BE2C (cell line): ENCODE measurements at places on chromosomes 4 and X.

DNA sequence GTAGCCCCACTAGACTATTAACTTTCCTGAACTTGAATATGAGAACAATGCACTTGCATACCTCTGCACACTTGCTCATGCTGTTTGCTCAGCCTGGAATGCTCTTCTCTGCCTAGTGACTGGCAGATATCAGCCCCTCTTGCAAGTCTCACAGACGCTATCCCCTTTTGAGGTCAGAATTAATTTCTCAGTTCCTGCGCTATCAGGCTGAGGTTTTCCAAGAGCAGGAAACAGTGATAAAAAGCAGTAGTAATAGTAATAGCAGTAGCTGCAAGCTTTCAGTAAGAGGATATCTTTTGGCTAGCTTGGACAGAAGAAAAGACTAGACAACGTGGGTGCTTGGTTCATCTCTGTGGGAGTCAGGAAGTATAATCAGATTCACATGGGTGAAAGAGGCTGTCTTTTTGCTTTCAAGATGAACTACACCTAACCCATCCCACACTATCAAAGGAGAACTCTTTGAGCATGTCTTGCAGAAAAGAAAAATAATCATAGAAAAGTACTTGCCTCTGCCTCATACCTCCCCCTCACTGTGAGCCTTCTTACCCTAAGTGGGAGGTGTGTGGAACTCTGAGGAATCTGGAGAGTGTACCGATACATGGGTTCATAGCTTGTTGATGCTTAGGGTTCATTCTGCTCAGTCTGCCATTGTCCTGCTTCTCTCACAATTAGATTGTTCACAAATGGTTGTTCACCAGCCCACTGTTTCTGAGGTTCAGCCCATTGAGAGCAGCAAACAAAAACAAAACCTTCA lies 11.3 kb upstream of the DRP2 start:
- no peak for DNase-seq

DNA sequence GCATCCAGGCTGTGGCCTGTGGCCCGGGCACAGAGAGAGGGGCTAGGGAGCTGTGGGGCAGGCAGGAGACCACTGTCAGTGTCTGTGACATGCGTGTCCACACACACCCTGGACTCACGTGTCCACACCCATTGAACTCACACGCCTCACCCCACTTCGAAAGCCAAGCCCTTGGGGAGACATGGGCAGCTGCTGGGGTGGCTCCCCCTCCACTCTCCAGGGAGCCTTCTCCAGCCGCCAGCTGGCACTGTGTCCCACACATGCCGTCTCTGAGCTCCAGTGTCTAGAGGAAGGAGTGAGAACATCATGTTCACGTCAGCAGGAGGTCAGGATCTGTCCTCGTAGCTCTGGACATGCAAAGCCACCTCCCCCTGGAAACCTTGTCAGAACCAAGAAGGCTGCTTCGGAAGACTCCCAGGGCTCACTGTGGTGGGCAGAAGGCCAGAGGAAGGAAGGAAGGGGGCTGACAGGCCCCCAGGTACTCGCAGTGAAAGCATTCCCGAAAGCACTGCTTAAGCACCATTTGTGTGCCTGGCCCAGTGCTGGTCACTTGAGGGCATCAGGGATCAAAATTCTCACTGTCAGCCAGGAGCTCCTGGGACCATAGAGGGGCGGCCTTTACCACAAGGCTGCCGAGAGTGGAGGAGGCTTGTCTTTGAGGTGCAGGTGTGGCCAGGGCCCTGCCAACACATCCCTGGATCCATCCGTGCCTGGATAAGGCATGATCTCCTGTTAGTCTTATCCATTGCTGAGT lies 61.4 kb downstream of the HTRA3 start:
- DNase-seq, result peak; percentile 3

- DNase-seq, result peak; percentile 3
These were observed 114.3 kb upstream of the TEX13C start for GRCh38 chrX:125205133-125205917.

DNA sequence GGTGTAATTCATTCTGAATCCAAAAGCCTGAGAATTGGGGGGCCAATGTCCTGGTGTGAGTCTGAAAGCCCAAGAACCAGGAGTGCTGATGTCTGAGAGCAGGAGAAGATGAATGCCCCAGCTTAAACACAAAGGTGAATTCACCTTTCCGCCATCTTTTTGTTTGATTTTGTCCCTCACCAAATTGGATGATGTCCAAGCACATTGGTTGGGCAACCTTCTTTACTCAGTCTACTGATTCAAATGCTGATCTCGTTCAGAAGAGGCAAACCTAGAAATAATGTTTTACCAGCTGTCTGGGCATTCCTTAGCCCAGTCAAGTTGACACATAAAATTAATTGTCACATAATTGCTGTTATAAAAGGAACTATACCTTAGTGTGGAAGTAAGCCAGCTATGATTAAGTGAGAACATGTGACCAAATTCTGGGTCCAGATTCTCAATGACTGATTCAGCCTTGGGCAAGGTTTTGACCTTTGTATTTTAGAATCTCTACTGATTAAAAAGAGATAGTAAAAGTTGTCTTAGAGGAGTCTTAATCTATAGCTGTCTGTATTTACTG lies 34.5 kb upstream of the SLC4A4 start:
- no peak for DNase-seq

GRCh38 chr4:150384249-150384648 lies 197.7 kb upstream of the MAB21L2 start:
- no peak for DNase-seq

DNA sequence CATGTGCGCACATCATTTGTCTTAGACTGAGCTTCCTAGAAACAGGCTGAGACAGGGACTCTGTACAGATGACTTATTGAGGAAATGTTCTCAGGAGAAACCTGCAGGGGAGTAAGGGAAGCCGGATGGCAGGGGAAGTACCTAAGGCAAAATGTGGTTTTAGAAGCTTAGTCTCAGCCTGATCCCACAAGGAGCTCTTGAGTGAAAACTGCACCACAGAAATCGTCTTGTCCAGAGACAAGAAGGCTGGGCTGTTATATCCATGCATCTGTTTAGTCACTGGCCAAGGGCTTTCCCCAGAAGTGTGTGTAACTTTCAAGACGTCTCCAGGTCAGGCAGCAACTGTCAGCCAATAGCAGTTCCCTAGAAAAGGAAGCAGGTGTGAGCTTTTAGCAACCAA lies 86.0 kb downstream of the FUNDC1 start:
- DNase-seq, result no peak

GRCh38 chr4:154877110-154877760 lies 96.2 kb downstream of the RBM46 start:
- DNase-seq, result peak; percentile 70

GRCh38 chr4:168811786-168812651 lies 198.0 kb downstream of the CBR4 start:
- no peak for DNase-seq

- no peak for DNase-seq
These were observed 94.9 kb downstream of the EMCN start for GRCh38 chr4:100422894-100423293.

DNA sequence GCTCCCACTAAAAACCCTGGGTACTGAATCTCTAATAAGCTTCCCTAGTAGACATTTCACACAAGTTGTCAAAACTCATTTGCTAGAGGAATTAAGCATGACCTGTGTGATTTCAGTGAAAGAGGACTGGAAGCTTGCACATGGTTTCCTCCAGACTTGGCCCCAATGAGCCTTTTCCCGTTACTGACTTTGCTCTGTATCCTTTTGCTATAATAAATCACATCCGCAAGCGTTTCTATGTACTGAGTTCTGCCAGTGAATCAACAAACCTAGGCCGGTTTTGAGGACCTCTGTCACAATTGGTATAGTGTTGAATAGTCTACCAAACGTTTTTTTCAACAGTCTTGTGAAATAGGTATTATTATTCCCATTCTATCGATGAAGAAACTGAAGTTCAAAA lies 8.2 kb downstream of the ATP11C start:
- DNase-seq, result no peak

DNA sequence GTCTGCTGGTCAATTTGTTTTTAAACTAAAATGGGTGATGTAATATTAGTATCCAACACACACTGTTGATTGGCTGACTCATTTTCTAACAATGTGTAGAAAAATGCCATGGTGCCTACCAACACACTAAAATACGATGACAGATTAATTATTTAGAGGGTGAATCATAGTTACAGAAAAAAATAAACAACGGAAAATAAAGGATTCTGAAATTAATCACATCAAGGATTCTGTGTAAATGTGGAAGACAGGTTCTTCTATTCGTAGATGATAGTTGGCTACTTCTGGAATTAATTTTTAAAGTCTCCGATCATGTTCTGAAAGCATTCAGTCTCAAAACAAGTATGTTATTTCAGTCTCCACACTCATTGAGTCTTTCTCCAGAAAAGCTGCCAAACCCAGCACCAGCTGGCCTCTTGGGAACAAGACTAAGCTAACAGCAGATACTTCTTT lies 8.2 kb upstream of the IQCM start:
- no peak for DNase-seq

- DNase-seq, result peak; percentile 14
These were observed 98.2 kb upstream of the PRKX start for GRCh38 chrX:3811331-3812311.

GRCh38 chrX:24493740-24494581 lies 28.9 kb downstream of the PDK3 start:
- DNase-seq, result no peak

DNA sequence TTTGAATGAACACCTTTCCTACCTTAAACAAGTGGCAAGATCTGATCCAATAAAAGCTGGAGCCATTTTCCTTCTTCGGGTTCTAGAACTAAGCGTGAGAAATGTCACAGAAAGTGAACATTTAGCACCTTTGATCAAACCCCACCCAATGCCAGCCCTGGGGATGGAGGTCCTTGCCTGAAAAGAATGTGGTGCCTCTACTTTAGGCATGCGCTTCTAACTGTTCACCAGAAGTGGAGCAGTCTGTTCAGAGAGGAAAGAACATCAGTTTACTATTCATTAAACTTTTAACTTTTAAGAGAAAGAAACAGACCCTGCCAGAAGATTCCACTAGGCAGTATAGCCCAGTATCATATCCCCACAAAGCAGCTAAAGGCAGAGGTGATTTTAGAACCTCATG lies 75.9 kb downstream of the INTS12 start:
- no peak for DNase-seq

GRCh38 chr4:98385831-98386230 lies 124.6 kb downstream of the RAP1GDS1 start:
- DNase-seq, result no peak

DNA sequence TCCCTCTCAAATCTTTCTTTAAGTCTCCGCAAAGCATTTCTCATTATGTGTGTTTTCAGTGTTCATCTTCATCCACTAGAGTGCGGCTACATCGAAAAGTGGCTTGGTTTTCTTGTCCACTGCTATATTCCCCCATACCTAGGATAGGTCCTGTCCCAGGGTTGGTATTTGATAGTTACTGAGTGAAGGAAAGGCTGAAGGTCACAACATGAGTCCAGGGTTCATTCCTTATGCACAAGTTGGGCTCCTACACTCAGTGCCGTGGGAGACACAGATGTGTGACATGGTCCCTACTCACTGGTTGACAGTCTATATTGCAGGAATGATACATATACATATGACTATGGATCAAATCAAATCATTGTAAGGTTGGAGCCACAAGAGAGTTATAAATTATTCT lies 55.4 kb upstream of the RELL1 start:
- DNase-seq, result no peak

- DNase-seq, result no peak
These were observed 456.4 kb upstream of the TEX13C start for GRCh38 chrX:124863303-124863702.

DNA sequence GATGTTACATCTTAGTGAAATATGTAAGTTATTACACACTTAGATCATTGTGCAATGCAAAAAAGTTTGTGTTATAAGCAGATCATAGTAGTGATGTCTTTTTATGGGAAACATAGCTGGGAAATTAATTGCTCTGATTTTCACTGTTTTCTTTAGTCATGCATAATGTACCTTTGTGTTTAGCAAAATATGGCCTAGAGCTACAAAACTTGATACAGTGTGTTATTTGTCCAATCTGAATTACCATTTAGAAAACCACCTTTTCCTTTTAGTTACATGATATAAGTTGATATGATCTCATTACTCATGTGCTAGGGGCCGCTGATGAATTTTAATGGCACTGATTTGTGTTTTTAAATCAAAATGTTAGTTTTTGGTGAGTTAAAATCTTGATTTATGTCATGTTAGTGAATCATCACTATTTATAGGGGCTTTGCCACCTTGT lies 2.0 kb downstream of the BMPR1B start:
- DNase-seq, result no peak

DNA sequence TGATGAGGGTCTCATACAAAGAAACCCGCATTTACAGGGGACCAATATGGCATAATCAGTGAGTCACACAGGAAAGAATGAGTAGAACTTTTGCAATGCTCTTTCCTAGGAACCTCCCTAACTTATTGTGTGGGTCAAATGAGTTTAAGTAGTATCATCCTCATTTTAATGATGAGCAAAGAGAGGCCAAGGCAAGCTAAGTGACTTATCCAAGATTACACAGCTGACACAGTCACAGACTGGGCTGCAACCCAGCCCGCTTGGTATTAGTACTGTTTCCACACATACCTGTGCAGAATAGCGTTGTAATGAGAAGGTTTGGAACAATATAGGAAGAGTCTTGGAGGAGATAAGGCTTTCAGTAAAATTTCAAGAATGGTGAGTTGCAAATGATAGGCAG lies 91.0 kb upstream of the PPP1R2C start:
- DNase-seq, result no peak

- DNase-seq, result no peak
These were observed 37.3 kb upstream of the IGFBP7 start for GRCh38 chr4:57147335-57148060.

GRCh38 chr4:10158333-10158942 lies 41.8 kb upstream of the WDR1 start:
- DNase-seq, result no peak

DNA sequence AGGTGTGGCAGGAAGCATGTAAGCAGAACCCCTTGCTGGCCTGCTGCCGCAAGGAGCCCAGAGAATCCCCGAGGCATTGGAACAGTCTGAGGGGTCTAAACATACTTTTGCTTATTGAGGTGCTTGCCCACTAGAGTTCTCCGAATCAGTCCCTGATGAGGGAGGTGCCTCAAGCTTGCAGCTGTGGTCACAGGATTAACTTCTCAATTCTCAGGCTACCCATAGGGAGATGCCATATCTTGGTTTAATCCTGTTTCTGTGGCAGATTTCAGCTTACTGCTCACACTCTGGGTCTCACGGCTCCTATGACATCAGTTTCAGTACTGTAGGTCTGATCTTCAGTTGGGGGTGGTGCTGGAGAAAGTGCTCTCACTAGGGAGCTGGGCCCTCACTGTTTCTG lies 39.9 kb downstream of the CCNG2 start:
- no peak for DNase-seq

DNA sequence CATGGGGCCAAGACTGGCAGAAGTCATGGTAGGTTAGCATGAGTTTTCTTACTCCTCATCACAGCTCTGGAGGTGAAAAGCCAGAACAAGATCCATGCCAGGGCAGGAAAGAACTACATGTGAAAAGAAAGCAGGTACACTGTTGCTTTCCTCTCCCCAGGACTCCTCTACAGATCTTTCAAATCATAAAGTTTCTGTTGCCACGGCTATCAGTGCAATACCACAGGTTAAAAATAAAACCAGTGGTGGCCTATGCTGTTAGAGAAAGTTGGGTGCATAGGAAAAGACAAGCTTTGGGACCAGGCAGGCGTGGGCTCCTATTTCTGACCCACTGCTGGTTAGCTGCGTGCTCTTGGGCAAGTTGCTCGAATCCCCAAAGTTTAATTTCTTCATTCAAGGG lies 81.4 kb downstream of the SH3RF1 start:
- DNase-seq, result no peak
